Activated CD4-positive, alpha-beta T cell treated with anti-CD3 and anti-CD28 coated beads, Interleukin-2, Interleukin-4, amounts not matched to agents 100 ng/mL and 50 ng/mL, durations not matched to agents 16 hours and 8 hours (primary cell): ENCODE measurements at places on chromosomes 6 and 20.

DNA sequence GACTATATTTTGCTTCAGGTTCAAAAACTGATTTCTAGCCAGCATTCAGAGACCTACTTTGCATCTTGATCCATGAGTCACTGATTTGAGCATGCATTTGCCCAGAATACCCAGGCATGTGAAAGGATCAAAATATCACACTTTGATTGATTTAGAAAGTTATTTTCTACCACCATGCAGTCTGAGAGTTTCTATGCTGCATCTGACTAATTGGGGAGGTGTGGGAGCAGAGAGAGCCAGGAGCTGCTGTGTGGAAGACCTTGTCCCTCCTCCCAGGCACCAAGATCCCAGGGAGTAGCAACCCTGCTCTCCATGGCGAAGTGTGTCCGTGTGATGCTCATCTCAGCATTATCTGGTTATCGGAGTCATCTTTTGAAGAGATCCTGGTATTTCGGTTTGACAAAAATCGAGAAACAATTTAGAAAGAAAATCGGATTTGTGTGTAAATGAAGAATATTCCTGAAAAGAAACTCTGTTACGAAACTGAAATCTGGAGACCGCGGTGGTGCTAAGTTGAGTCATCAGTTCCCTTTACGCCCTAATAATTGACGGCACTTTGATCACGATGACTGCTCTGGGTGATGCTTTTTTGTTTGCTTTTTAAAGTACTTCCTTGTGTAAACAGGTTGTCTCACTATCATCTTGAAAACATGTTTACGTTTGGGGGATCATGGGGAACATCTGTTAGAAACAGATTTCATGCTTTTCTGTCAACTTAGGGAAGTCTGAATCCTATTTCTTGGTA, 193.4 kb downstream of the BACH2 start:
- peak; percentile 82 for DNase-seq

DNA sequence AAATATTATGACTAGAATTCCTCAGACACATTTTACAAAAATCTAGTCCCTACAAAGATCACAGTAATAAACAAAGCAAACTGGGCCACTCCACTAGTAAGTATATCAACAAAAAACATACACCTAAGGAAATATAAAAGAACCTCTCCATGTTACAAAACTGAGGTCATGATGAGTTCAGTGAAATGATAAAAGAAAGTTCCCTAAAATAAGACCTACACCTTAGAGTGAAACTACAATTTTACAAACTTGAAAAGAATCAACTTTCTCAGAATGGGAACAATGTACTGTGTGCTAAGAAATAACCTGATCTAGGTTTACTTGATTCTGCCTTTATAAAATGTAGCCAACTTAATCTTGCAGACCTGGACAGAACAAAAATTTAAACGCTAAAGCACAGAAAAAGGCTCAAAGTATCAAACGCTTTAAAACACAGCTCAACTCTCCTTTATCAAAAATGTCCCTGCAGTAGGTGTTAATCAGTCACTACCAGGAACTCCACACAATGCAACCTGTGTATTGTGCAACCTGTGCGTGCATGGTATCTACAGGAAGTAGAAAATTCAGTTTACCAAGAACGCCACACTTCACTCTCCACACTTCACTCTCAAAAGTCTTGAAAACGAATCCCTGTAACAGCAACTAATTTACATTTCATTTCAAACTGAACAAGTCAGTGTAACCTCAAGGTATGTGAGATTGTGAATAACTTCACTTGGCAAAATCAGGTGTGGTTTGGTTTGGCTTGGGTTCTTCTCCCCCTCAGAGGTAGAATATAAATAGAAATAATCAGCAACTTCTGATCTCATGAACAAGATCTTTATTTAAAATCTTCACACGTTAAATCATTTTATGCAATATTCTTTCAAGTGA, 1.8 kb downstream of the RALGAPA2 start:
- peak; percentile 57 for DNase-seq

GRCh38 chr6:75621846-75622245, 20.2 kb downstream of the SENP6 start:
- no peak for DNase-seq

- DNase-seq = no peak
Measured at GRCh38 chr6:340991-341827, 48.9 kb downstream of the DUSP22 start.
